Activated CD8-positive, alpha-beta memory T cell treated with anti-CD3 and anti-CD28 coated beads, Interleukin-2, amount 50 U/mL, for 4 hours (primary cell): ENCODE measurements at places on chromosomes 11 and 22.

DNA sequence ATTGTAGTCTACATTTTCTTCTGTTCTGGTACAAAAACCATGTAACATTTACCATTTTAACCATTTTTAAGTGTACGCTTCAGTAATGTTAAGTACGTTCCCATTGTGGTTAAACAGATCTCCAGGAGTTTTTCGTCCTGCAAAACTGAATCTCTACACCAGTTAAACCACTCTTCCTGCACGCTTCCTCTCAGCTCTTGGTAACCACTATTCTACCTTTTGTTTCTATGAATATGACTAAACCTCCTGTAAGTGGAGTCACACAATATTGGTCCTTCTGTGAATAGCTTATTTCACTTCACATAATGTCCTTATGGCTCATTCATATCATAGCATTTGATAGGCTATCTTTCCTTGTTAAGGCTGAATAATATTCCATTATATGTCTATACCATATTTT, 7.1 kb upstream of the EXT2 start:
- DNase-seq, result no peak

DNA sequence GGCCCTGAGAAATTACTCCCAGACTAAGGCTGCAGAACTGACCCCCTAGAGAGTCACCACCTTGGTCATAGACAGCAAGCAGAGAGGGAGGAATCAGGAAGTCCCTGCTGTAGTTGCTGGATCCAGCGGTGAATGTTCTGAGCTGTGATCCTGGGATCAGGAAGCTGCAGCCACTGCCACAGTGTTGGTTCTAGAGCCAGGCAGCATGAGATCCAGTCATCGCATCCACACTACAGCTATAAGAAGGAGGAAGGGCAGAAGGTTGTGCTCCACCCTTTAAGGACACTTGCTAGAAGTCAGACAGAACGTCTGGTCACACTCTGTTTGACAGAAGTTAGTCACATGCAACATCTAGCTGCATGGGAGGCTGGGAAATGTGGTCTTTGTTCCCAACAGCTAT, 104.7 kb upstream of the OR4B1 start:
- DNase-seq, result no peak

GRCh38 chr11:41795004-41795403, 335.6 kb upstream of the LRRC4C start:
- no peak for DNase-seq

DNA sequence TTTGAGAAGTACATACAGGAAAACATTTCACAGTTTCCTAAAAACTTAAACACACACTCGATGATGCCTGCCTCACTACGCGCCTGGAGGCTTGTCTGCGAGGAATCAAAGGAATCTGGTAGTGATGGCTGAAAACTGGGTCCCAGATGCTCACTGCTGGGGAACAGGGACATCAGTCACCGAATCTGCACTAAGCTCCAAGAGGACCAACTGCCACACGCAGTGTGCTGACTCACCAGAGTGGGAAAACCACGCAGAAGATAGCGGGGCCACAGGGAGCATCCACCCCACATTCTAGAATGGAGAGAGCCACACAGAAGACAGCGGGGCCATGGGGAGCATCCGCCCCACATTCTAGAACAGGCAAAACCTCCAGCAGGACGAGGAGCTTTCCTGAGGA, 24.3 kb upstream of the MOB2 start:
- DNase-seq, result no peak

DNA sequence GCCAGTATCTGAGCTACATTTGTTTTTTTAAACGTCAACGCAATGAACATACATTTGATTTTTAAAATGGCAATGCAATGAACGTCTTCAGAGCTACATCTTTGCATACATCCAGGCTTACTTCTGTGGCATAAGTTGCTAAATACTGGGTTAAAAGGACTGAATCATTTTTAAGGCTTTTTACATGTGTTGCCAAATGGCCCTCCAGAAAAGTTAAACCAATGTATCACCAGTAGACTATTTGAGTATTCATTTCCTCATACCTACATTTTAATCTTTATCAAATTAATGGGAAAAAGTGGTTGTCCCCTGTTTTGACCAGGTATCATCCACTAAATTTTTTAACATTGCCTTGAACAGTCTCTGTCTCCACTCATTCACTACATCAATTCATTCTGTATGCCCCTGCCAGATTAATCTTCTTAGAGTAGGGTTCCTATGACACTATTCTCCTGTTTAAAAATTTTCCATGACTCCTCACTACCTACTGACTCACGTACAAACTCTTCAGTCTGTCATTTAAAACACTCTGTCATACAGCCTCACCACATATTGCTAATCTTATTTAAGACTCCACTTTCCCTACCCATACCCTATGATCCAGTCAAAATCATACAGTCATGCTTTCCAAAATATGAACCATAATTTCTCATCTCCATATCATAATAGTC, 12.4 kb upstream of the PRRG4 start:
- no peak for DNase-seq

DNA sequence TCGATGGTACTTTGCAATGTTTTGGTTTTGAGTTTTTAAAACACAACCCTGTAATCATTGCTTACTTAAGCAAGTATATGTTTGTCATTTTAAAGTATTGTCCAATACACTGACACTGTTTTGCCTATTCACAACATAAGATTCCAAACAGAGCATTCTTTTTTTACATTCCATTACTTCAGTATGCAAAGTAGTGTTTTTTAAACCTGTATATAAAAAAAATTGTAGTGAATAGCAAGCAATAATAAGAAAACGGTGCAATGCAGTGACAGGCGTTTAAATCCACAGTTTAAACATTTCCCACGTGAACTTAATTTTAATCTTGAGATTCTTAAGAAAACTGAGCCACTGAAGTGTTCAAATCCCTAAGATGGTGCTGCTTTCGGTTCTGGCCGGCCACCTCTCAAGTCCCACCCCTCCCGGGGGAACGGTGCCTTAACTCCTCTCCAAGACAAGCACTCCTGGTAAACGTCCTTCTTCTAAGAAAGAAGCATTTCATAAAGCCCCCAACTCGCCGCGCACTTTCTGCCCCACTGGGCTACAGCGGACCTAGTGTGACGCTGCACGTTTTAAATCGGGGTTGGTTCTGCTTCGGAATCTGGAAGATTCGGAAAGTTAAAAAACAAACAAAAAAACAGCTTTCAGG, 2.9 kb downstream of the PGR start:
- no peak for DNase-seq

DNA sequence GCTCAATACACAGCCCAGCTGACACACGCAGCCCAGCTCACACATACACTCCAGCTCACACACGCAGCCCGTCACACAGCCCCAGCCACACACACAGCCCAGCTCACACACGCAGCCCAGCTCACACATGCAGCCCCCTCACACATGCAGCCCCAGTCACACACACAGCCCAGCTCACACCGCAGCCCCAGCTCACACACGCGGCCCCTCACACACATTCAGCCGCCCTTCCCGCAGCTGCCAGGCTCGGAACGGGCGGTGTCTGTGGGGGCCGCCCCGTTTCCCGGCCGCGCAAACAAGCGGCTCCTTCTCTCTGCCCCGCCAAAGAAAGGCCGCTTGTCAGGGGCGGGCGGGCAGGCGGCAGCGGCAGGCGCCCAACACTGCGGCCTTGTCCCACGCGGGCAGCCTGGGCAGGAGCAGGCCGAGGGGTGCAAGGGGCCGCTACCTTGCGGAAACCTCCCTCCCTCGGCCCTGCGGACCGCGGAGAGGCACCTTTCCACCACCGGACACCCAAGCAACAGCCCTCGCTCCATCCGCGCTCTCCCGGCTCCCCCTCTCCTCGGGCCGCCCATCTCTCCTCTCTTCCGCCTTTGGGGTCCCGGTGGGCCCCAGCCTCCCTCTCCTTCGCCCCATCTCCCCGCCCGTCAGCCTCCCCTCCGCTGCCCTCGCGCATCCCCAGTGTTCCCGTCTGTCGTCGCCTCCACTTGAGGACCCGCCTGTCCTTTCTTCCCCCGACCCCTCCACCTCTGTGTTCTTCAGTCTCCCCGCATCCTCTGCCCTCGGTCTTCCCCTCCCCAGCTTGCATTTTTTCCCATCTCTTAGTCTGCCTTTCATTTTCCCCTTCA, 2.2 kb downstream of the PHLDB1 start:
- DNase-seq, result peak; percentile 34

GRCh38 chr22:49913026-49913425, 5.2 kb downstream of the ALG12 start:
- no peak for DNase-seq

DNA sequence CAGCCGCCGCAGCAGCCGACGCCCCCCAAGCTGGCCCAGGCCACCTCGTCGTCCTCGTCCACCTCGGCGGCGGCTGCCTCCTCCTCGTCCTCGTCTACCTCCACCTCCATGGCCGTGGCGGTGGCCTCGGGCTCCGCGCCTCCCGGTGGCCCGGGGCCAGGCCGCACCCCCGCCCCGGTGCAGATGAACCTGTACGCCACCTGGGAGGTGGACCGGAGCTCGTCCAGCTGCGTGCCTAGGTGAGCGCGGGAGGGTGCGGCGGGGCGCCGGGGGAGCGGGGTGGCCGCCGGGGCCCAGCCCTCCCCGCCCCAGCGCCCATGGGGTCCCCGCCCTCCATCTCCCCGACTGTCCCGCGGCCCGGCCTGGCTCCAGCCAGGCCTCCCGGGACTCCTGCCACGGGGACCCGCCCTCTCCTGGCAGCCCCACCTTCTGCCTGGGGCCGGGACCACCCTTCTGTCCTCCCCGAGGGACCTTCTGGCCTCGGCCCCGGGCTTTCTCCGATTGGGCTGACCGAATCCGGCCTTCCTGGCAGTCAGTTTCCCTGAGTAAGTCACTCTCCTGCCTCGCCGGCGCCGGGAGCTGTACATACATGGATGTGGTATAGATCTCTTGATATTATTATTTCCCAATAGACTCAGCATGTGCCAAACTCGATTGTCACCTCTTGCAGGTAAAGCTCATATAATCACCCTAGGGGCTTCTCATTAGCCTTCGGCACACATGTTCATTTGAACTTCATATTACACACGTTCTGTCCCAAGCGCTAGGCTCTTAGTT, 720 bp downstream of the PACS1 start:
- no peak for DNase-seq

- DNase-seq, result no peak
These were observed 50.3 kb downstream of the CDKN1C start for GRCh38 chr11:2835296-2835695.

- no peak for DNase-seq
These were observed 26.8 kb upstream of the RAG1 start for GRCh38 chr11:36540998-36541397.

DNA sequence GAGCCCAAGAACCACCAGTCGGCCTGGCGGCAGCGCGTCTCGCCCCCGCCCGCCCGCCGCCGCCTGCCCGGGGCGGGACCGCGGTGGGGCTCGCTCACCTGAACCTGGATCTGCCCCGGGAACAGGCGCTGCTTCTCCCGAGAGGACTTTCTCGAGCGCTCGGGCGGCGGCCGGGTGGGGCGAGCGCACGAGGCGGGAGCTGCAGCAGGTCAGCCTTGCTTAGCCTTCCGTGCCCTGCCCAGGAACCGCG, 133 bp downstream of the MYH9 start:
- no peak for DNase-seq
